Right cardiac atrium (tissue), 5 donors: ENCODE measurements at places on chromosomes 16 and 17. TPM values are rescaled to one million over a fixed set of nuclear protein-coding genes. Genes with fewer than 3 reads are reported as not detected.

The PRR35 gene
- total RNA-seq: not detected

The PER1 gene
- total RNA-seq: 150 TPM

The UTS2R gene
- 2.3 TPM for total RNA-seq

The COX6A2 gene
- 1,072 TPM for total RNA-seq

The YBX2 gene
- 1.4 TPM for total RNA-seq

The RPL13 gene
- 1,318 TPM for total RNA-seq

The NCBP3 gene
- 24.7 TPM for total RNA-seq

The KRTAP4-4 gene
- not detected for total RNA-seq

The ENGASE gene
- total RNA-seq: 48.0 TPM

The CLEC18C gene
- 0.31 TPM for total RNA-seq

The GINS2 gene
- 0.37 TPM for total RNA-seq

The NPIPA3 gene
- 2.3 TPM for total RNA-seq

The KRT31 gene
- total RNA-seq: not detected

The C1QTNF8 gene
- total RNA-seq: 0.23 TPM

The UMOD gene
- total RNA-seq: not detected

The CNTD1 gene
- 0.20 TPM for total RNA-seq

The OR4D1 gene
- total RNA-seq: not detected

The HSDL1 gene
- 19.8 TPM for total RNA-seq

The ABCC3 gene
- total RNA-seq: 5.9 TPM

The KRT12 gene
- not detected for total RNA-seq

The ZFPM1 gene
- 9.1 TPM for total RNA-seq

The CARD14 gene
- 0.14 TPM for total RNA-seq

The CCL1 gene
- total RNA-seq: not detected

The KRTAP16-1 gene
- not detected for total RNA-seq

The ORC6 gene
- 2.5 TPM for total RNA-seq

The TP53TG3B gene
- total RNA-seq: not detected

The ERN2 gene
- 0.28 TPM for total RNA-seq

The OSGIN1 gene
- total RNA-seq: 6.8 TPM

The ACE gene
- 5.7 TPM for total RNA-seq

The CNTNAP1 gene
- 9.9 TPM for total RNA-seq

The SLC5A11 gene
- not detected for total RNA-seq

The PPY gene
- total RNA-seq: not detected

The KCNH6 gene
- not detected for total RNA-seq

The C16orf96 gene
- total RNA-seq: 0.08 TPM

The CHST4 gene
- not detected for total RNA-seq

The SLC38A8 gene
- total RNA-seq: not detected

The CCL13 gene
- total RNA-seq: 1.0 TPM

The NPW gene
- not detected for total RNA-seq

The COTL1 gene
- 21.8 TPM for total RNA-seq

The NOL11 gene
- total RNA-seq: 25.8 TPM
